ENCODE measurements at places on chromosomes 7 and 10. TPM values are rescaled to one million over a fixed set of nuclear protein-coding genes. Genes with fewer than 3 reads are reported as not detected.

GRCh38 chr10:122149561-122150505 is 121.3 kb upstream of the BTBD16 start:
- H3K36me3 ChIP-seq, result peaks cover 11% of the 10 kb centered on the region
- no peaks in the 10 kb centered on the region for H3K4me1 ChIP-seq
- no peak for DNase-seq
- no peak overlapping the region for H3K4me3 ChIP-seq
- no peaks in the 10 kb centered on the region for H3K27me3 ChIP-seq

DNA sequence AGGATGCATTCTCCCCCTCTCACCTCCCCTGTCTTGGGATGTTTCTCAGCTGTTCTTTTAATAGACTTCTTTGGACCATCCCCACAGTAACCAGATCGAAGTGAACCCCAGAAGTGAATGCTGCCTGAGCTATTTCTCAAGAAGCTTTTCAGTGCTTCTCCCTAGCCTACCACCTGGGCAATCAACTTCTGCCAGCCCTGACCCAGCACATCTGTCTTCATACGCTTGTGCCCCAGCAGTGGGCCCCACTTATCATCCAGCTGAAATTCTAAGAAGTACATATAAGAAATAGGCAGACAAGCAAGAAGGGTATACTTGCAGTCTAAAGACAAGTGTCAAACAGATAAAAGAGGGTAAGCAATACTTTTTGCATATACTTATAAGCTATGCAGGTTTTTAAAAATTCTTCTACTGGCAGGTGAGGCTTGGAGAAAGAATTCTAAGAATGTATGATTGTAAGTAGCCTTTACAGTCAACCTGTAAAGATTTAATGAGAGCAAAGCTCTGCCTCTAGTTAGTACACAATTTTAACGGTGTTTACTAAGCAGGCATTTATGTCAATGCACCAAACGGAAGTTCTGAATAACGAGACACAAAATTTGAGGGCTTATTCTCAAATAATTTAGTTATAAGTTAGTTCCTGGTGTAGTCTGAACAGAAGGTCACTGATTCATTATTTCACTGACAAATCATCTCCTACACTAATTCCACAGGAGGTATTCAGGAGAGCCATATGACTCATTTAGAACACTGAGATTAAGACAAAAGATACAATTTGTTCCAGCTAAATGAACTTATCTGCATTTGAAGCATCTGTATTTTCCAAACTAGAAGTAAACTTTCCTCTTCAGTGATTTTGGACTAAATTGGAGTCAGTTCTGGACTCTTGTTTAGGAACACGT is 83.3 kb downstream of the RNLS start:
- no peak for DNase-seq
- H3K27ac ChIP-seq, result no peak overlapping the region
- no peak overlapping the region for H3K4me3 ChIP-seq

- DNase-seq, result no peak
- no peaks in the 10 kb centered on the region for H3K4me1 ChIP-seq
- H3K27me3 ChIP-seq, result no peaks in the 10 kb centered on the region
- H3K27ac ChIP-seq, result no peak overlapping the region
- no peaks in the 10 kb centered on the region for H3K36me3 ChIP-seq
- H3K4me3 ChIP-seq, result no peak overlapping the region
These were observed 25.7 kb downstream of the GPR22 start for GRCh38 chr7:107495516-107495915.

- H3K27me3 ChIP-seq, result no peaks in the 10 kb centered on the region
- DNase-seq, result no peak
- no peaks in the 10 kb centered on the region for H3K4me1 ChIP-seq
- H3K4me3 ChIP-seq, result no peak overlapping the region
- H3K36me3 ChIP-seq, result no peaks in the 10 kb centered on the region
These were observed 269.1 kb downstream of the SUGCT start for GRCh38 chr7:40403703-40404476.

- H3K27me3 ChIP-seq, result peaks cover 5% of the 10 kb centered on the region
- H3K4me3 ChIP-seq, result no peak overlapping the region
- no peak overlapping the region for H3K27ac ChIP-seq
- H3K4me1 ChIP-seq, result no peaks in the 10 kb centered on the region
- H3K36me3 ChIP-seq, result no peaks in the 10 kb centered on the region
- no peak for DNase-seq
These were observed 74.3 kb upstream of the CSTF2T start for GRCh38 chr10:51773681-51774080.

LIPN gene
- total RNA-seq, result not detected
